Left renal pelvis (tissue), 4 donors: ENCODE measurements at places on chromosomes 2 and 18.

DNA sequence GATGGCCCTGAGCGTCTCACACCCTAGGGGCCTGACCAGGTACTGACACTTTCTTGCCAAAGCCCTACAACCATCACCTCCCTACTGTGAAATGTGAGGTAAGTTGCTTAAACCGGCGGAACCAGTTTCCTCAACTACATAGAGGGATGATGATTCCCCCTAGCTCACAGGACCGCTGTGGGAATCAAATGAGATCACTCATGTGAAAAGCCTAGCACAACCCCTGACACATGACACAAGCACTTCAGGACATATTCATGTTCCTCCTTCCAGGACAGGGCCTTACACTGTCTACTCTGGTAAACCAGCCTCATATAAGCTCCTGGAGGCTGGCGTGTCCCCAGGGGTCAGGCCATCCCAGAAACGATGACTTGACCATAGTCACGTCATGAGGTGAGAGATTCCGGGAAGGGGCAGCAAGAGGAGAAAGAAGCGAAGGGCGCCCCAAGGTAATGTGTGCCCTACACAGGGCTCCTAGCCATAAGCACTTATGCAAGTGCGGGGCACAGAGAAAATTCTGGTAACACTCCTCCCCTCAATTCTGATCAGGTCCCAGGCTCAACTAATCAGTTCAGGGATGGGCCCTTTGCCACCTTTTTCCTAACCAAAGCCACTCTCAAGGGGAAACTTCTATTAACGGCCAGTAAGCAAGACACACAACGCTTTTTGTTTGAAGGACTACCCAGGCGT, 49.5 kb downstream of the C2orf42 start:
- DNase-seq: no peak

GRCh38 chr2:30504731-30505130, 57.7 kb downstream of the LCLAT1 start:
- DNase-seq: no peak

DNA sequence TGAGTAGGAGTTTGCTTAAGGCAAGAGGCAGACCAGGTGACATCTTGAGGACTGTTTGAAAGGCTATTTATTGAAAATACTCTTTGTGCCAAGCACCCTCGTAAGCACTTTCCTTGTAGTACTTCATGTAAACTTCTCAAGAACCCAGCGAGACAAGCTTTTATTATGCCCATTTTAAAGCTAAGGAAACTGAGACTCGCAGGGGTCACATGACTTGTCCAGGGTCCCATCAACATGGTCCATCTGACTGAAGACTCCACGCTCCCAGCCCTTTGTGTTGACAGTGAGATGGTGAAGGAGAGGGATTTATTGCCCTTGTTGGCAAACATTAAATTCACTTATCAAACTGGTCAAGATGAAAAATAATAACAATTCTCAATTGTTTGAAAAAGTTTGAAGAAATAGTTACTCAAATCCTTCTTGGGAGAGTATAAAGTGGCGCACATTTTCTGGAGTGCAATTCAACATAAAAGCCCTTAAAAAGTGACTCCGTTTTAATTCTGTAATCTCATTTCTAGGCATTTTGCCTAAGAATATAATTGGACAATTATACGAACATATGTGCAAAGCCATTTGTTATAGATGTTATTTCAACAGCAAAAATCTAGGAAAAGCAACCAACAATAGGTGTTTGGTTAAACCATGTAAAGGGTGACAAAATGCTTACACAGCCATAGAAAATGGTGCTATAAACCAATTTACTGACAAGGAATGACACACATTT, 270.5 kb upstream of the NCKAP5 start:
- DNase-seq: no peak

- no peak for DNase-seq
Measured at GRCh38 chr18:5529471-5529870, 14.3 kb downstream of the EPB41L3 start.

DNA sequence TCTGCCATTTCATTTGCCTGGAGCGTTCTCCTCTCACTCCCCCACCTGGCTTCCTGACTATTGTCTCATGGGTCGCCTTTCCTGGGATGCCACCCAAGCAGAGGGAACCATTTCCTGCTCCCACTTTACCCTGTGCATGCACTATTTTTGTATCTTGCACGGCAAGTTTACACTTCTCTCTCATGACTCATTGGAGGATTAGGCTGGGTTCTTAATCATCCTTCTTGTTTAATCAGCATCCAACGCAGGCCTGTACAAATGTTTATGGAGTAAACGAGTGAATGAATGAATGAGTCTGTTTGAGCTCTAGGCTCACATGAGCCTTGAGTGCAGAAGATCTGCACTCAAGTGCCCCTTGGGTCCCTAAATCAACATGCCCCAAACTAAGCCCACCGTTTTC, 3.8 kb upstream of the ARHGAP25 start:
- no peak for DNase-seq

DNA sequence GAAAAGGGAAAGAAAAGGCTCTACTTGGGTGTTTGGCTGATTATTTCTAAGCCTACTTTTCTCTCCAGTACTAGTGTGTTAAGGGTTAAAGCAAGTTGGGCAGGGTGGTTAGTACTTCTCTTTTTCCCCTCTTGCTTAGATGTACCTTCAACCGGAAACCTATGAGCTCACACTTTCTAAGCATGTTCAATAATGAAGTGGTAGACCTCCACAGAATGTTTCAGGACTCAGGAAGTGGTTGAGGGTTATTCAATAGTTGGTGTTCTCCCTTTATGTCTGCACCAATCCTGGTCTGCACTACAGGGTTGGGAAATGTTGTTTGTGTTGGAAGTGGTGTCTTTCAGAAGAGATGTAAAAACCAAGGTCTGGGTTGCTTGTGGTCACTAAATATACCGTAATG, 137.1 kb downstream of the ZEB2 start:
- DNase-seq: no peak

DNA sequence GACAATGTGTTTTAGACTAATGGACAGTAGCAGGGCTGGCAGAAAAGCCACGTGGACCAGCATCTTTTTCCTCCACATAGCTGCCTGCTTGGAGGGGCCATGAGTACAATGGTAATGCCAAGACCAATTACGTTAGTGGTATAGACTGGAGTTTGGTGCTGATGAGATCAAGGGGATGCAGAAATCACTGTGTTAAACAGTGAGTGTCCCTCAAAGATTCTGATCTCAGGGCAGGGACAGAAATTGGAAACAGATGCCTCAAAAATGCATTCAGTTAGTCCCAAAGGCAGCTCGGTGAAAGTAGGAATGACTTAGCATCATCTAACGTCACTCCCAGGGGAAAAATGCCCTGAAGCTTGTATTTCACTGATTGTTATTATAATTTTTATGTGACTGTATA, 72.4 kb downstream of the SLC16A14 start:
- DNase-seq: no peak

GRCh38 chr2:147223553-147224060, 621.2 kb upstream of the ACVR2A start:
- DNase-seq: no peak

- no peak for DNase-seq
Measured at GRCh38 chr2:177682836-177683660, 290.5 kb downstream of the AGPS start.

GRCh38 chr2:67930156-67930555, 132.6 kb downstream of the C1D start:
- no peak for DNase-seq

DNA sequence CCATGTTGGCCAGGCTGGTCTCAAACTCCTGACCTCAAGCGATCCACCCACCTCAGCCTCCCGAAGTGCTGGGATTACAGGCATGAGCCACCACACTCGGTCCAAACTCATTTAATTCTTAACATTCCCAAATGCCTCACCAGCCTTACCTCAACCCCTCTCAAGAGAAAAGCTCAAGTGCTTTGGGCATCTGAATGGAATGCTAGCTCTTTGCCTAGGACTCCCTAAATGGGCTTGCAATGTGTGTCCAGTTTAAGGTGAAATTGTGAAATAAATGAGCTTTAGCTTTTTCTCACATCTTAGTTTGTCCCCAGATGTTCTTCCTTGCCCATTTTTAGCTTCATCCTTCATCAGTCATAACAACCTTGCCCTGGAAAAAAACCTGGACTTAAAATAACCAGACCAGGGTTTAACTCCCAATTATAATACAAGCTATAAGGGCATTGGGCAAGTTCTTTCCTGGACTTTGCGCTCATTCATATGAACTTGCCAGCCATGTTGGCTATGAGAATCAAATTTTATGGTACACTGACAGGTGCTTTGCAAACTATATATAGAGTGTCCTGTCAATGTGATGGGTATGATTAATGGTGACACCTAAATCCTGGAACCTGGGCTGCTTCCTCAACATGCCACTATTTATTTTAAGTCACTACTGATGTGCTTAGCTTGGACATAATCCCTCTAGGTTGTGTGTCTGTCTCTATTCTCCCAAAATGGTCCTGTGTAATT, 95.1 kb upstream of the SERPINE2 start:
- no peak for DNase-seq

- DNase-seq: no peak
Measured at GRCh38 chr2:236291911-236292310, 27.7 kb upstream of the ASB18 start.

DNA sequence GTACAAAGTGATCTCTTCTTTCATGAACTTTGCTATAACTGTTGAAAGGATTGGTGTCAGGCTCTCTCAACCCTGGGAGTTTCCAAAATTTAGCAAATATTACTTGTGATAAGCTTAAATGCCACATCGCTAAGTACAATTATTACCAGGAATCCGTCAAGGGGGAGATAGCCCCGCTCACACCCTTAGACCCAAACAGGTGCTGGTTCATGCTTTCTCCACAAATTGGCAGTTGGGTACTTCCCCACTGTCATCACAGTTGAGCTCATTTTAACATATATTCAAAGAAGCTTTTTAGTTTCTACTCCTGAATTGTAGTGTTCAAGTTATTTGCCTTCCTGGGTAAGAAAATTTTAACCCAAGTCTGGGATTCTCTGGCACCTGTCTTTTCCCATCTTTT, 29.8 kb upstream of the EPB41L5 start:
- no peak for DNase-seq

DNA sequence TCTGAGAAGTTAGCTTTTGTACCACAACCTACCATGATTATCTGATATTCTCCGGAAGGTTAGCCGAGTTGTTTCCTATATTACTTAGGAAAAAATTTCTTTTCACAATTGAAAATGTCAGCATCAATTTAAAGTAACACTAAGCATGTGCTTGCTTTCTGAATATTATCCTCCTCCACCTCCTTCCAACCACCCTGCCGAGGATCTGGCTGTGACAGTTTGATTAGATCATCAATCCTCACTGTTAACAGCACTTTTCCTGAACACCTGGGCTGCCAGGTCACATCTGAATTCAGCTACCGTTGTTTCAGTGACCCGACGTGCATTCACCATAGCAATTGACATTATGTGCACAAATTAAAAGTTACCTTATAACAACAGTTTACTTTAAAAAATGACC, 207.0 kb downstream of the ZNF407 start:
- no peak for DNase-seq

GRCh38 chr2:241430178-241430577, 74.1 kb downstream of the FARP2 start:
- no peak for DNase-seq

DNA sequence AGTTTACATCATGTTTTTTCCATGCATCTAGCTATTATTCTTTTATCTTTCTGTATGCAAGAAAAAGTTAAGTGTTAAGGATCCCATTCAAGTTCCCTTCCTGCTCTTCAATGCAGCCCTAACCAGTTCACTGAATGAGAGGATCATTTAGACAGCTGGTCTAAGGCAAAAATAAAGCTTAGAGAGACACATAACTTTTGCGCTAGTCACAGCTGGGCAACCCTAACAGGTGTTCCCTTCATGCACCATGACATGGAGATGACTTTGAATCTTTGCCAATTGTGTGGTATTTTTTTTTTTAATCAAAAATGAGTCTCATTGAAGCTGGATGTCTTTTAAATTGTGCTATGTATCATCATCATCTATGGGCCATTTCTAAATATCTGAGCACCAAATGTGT, 393.8 kb upstream of the CYRIA start:
- DNase-seq: no peak

DNA sequence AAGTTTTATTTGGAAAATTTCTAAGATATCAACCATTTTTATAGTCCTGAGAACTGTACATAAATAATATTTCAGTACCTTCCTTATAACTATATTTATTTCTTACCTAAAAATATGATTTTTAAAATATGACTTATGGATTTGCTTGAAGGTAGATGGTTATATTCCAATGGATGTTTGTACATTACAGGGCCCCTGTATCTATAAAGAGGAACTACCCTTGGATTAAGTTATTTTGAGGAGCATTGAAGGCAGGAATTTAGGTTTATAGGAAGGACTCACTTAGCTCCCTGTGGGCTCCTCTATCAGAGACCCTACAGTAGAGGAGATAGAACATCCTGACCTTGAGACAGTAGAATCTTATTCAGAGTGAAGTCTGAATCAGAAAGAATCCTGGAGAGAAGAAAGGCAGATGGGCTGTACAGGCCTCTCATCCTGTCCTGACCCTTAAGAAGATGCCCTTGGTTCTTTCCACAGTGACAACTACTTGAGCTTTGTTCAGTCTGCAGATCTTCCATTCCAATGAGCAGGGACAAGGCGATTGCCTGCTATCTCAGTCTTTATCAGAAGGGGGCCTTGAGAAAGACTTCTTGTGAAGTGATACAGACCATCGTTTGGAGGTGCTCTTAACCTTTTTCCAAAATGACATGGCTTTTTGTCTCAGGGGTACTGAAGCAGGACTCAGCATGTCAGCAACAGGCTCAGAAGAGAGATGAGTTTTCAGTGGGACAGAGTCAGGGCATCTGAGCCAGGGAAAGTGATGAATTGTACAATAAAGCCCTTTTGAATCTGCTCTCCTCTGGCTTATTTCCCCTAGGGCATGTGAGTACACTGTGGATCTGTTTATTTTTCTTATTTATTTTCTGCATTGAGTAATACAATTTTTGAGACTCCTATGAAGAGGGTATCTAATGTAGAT, 20.9 kb downstream of the OXER1 start:
- no peak for DNase-seq

DNA sequence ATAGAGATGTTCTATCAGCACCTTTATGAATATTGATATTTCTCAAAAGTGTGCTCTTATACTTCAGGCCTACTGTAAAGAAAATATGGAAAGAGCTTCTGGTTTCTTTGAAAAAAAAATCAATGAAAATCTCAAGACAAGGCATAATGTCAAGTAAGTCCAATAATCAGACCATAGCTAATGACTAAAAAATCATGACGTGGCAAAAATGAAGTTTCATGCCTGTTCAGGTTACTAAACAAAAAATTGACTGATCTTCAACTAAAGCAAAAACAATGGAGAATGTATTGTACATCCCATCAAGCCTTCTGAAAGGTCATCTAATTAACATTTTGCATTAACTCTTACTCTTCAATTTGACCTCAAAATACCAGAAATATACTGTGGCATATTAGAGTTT, 824.4 kb downstream of the EPHA4 start:
- no peak for DNase-seq
